ENCODE measurements at places on chromosomes 7 and 10.

GRCh38 chr7:132485600-132486273 lies 90.5 kb downstream of the PLXNA4 start:
- DNase-seq, result peak; percentile 15

DNA sequence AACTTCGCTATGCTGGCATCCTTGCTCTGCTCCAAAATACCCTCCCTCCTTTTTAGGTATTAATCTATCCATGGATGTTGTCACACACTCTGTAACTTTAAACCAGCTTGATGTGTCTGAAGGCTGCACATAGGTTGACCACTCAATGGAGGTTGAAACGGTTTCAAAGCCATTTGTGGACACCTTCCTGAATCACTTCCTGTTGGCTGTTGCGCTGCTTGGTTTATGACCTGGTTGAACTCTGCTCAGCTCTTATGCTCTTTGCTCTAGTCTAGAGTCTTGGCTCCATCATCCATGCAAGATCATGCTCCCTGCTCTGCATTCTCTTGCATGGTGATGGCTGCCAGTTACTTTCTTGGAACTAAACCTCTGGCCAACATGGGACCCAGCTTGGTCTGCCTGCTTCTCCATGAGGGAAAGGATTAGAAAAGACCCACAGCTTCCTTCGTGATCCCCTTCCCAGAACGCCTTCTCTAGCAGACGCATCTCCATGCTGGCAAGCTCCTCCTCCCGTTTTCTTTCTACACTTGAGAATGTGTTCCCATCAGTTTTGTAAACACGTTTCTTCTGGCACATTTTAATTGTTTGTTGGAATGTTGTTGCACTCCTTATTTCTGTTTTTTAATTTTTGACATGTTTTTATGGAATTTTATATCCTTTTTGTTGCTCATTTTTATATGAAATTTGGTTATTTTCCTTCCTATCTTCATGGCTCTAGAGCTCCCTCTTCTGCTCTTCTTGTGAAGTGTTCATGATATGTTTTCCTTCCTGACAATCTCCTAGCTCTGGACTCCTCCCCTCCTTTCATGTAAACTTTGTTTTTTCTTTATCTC lies 149.8 kb downstream of the XPNPEP1 start:
- DNase-seq, result no peak

DNA sequence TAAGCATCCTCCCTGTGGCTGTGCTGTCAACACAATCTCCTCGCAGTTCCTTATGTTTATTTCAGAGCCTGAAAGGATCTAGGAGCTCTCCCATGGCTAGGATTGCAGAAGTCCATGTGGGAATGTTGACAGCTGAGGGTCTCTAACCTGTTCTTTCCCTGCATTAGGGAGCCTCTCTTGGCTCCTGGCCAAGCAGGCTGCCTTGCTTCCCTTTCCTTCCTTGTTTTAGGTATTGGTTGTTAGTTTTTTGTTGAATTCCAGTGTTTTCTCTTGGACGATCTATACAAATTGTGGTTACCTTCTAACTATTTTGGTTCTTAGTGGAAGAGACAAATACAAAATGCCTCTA lies 171.8 kb downstream of the MLLT10 start:
- no peak for DNase-seq

DNA sequence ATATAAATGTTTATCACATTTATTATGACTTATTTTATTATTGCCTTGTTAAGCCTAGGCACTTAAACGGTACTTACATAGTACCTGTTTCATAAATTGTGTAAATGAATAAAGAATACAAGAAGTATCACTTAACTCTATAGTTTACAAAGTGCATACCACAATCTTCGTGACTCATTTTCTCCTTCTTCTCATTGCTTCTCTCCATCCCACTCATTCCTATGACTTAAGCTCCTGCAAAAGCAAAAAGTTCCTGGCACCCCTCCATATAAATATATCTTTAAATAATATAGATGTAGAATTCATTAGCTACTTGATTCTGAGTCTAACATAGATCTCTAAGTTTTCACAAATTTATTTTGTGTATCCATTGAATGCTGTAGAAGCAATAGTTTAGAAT lies 1382.0 kb upstream of the CELF2 start:
- no peak for DNase-seq

GRCh38 chr7:112150823-112151641 lies 55.2 kb downstream of the DOCK4 start:
- no peak for DNase-seq

DNA sequence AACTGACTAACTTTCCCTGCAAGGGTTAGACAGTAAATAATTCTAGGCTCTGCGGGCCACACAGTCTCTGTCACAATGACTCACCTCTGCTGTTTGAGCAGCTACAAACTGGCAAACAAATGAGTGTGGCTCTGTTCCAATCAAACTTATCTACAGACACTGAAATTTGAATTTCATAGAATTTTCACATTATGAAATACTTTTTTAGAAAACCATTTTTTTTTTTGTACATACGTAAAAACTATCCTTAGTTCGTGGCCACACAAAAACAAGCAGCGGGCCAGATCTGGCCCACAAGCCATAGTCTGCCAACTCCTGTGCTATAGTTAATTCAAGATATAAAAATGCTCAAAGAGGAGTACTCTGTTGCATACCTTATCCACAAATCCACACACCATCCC lies 32.6 kb downstream of the PIP4K2A start:
- peak; percentile 32 for DNase-seq

GRCh38 chr10:49243139-49243538 lies 54.9 kb upstream of the TMEM273 start:
- DNase-seq, result no peak

DNA sequence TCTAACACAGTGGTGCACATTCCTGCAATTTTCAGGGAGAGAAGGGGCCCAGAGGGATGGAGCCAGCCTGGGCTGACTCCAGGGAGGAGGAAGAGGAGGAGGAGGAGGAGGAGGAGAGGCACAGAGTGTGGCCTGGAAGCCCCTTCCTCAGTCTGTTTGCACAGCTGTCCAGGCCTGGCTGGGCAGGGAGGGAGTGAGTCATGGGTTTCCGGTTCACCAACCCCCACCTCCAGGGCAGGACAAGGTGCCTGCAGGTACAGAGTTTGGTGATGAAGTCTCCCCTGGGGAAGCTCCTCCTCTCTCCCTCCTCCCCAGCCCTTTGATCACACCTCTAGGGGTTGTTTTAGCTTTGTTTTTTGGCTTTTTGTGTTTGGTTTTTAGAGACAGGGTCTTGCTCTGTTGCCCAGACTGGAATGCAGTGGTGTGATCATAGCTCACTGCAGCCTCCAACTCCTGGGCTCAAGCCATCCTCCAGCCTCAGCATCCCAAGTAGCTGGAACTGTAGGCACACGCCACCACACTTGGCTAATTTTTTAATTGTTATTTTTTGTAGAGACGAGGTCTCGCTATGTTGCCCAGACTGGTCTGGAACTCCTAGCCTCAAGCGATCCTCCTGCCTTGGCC lies 77.5 kb upstream of the CUX1 start:
- no peak for DNase-seq

- DNase-seq, result no peak
Observed at GRCh38 chr10:26931223-26931622, 70.5 kb upstream of the ABI1 start.

- no peak for DNase-seq
Observed at GRCh38 chr7:13155188-13155587, 467.8 kb downstream of the ARL4A start.

DNA sequence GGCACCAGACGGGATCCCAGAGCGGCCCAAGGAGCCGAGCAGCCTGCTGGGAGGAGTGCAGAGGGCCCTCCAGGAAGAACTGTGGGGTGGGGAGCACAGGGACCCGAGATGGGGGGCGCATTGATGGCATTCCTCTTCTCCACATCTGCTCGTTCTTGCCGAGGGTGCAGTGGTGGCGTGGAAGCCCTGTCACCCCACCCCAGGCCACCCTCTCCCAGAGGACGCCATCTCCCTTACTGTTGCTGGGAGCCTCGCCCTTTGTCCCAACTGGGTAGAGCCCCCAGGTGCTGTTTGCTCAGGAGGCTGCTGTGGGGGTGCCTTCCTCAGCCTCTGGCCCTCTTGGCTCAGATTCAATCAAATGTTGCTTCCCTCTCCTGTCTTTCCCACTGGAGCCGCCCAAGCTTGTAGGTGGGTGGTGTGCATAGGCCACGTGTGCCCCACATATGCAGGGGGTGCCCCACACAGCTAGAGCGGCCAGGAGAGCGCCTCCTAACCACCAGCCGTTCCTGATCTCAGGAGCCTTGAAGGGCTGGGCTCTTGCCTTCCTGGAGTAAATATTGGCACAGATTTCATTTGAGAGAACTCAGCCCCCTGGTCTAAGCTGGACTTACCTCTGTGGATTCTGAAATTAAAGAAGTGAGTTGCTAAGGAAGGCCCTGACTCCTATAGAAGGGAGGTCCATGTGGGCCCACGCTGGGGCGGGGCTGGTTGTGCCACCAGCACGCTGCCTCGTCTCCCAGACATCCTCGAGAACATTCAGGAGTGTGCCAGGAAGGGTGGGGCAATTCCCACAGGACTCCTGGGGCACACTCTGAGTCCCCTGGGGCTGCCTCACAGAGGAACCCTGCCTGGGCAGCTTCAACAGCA lies 39.2 kb downstream of the ZNF467 start:
- DNase-seq, result no peak

DNA sequence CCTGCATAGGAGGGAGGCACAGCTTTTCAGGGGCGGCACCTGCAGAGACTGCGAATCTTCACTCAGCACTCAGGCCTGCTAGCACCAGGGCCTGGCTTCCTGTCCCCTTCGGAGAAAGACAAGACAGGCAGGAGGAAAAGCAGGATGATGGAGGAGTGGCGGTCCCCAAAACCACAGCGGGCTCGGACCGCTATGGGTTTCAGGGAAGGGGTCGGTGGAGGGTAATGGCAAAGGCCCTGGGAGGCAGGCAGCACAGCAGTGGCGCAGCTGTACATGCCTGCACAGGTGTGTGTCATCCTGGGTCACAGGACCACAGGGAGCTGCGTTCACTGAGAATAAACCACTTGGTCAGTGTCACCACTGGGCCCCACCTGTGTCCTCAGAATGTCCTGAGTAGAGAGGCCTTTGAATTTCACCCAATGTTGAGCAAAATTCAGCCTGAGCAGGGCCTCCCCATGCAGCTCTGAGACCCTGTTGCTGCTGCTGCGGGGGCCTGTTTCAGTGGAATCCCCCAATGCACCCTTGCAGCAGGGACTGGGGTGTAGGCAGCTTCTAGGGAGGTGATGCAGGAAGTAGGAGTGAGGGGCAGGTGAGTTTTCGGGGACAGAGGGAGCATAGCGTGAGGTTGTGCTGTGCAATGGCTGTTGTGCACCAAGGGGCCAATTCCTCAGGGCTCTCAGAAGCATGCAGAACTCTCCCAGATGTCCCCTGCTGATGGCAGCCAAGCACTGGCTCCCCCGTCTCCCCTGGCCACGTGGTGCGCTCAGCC lies 90.6 kb upstream of the PPP2R2D start:
- DNase-seq, result no peak

DNA sequence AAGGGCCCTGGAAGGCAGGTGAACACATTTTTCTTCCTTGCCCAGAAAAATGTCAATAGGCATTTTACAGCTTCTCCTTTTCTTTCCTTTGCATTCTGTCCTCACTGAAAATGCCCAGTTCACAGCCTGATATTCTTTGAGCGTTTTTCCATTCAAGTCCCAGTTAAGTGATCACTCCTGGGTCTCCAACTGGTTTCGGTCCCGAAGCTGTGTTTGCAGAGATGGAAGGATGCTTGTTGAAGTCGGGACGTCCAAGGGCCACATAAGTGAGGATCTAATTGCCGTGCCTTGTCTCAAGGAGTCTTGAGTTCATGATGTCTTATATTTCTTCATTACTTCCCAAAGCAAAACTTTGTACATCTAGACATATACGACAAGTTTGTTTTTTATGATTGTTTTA lies 208.7 kb upstream of the PRKCQ start:
- DNase-seq, result no peak

GRCh38 chr10:96789571-96790108 lies 42.5 kb upstream of the LCOR start:
- no peak for DNase-seq

GRCh38 chr10:119940487-119940886 lies 48.0 kb downstream of the SEC23IP start:
- no peak for DNase-seq

DNA sequence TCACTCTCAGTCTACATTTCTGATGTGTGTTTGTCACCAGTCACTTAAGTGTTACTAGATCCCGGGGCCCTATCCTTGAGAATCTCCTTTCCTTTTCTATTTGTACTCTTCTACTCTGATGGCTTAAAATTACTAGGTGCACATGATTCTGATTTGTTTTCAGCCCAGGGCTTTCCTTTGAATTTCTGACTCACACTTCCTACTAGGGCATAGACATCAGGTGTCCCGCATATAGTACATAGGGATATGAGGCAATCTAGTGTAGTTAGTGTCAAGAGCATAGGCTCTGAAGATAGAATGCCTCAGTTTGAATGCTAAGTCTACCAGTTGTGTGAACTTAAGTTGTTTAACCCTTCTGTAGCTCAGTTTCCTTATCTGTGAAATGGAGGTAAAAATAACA lies 49.4 kb upstream of the LRRN3 start:
- no peak for DNase-seq

DNA sequence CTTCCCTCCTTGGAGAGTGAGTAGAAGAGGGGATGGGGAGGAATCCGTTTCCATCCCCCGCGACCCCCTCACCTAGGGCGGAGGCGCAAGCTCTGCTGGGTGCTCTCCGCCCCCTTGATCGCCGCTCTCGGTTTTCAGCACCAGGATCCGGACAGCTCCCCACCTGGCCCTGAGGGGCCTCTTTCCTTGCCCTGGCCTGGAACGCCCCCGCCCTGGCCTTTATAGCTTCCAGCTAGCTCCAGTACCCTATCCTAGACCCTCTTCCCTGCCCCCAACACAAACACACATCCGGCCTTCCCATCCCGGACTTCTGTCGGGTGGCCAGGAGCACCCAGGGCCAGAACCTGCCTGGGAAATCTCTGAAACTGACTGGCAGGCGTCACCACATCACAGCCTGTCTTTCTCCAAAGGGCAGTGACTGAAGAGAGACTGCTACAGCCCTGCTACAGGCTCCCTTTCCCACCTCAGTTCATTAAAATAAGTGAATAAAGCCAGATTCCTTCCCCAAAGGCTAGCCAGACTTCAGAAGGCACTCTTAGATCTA lies 72.3 kb upstream of the LEP start:
- no peak for DNase-seq

DNA sequence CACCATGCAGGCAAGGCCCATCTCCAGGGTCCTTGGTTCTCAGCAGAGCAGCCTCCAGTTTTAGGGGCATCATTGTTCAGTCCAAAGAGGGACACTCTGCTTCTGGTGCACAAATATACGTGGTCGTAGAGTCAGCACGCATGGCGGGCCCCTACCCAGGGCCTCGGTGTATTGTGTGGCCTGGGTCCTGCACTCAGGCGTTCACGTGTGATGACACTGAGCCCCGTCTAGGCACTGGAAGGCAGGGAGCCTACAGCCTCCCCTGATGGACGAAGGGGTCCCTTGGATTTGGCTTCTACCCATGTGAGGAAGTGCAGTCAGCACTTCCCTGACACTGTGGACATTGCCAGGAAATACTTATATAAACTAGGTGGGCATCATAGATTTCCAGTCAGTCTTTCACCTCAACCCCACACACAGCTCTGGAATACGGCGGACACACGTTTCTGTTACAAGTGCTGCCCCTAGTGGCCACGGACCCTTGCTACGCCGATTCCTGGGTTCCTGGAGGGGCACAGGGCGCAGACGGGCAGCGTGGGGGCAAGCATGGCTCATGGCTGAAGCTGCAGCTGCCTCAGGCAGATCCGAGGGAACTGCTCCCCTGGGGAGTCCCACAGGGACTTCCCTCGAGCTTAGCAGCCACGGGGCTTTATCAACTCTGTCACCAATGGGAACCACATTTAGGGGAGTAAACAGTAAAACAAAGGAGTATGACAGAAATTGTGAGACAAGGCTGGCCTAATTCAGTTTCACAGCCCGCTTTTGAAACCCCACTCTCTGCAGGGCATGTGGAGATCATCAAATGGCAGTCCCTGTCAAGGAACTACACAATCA lies 25.4 kb downstream of the AIFM2 start:
- DNase-seq, result no peak

Data from CD4-positive, alpha-beta T cell (primary cell).